ENCODE measurements at places on chromosomes 13 and 19.

DNA sequence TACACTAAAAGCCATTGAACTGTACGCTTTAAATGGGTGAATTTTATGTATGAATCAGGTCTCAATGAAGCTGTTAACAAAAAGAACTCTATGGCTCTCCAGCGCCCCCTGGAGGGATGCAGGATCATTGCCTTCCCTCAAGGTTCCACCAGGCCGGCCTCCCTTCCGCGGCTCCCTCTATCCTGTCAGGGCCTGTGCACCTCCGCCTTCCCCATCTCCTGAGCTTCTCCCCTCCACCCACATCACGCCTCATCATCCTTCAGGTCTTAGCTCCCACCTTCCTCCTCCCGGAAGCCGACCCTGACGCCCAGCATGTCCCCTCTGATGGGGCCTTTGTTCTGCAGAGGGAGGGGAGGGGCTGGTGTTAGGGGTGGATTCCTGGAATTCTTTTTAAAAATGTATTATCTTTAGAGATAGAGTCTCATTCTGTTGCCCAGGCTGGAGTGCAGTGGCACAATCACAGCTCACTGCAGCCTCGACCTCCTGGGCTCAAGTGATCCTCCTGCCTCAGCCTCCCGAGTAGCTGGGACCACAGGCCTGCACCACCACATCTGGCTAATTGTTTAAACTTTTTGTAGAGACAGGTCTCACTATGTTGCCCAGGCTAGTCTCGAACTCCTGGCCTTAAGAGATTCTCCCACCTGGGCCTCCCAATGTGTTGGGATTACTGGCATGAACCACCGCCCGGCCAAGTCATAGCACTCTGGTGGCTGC is 27.7 kb downstream of the MEIS3 start:
- H3K4me3 ChIP-seq: no peak overlapping the region
- H3K4me1 ChIP-seq: no peaks in the 10 kb centered on the region
- H3K27me3 ChIP-seq: no peaks in the 10 kb centered on the region
- no peaks in the 10 kb centered on the region for H3K36me3 ChIP-seq
- H3K27ac ChIP-seq: no peak overlapping the region

DNA sequence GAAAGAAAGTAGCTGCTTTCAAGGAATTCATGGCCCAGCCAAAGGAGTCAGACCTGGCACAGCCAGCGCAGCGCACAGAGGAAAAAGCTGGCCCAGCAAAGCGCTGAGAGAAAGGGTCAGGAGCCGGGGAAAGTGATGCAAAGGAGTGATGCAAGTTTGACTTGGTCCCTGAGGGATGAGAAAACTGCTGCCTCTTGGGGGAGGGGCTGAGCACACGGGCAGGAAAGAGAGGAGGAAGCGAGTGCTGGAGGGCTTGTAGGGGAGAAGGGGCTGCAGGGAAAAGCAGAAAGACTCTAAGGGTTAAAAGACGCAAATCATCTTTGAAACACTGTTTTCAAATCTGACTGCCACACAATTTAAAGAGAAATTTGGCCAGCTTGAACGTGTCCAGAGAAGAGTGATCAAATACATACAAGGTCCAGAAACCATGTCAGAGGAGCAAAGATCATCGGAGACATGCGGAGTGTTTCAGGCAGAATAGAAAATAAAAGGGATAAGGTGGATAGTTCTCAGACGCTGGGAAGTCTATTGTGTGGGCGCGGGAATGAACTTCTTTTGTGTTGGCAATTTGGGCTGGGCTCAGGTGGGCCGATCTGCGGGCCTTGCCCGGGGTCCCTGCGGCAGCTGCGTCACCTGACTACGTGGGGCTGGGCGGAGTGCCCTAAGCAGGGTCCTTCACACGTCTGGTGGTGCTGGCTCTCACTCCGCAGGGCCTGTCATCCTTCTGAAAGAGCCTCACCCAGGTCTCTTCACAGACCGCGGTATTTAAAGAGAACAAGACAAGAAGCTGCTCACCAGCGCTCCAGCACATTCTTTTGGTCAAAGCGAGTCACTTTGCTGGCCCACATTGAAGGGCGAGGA is 18.1 kb downstream of the N4BP2L1 start:
- H3K27me3 ChIP-seq: no peaks in the 10 kb centered on the region
- H3K36me3 ChIP-seq: peaks cover 18% of the 10 kb centered on the region
- H3K4me3 ChIP-seq: no peak overlapping the region
- DNase-seq: no peak
- H3K27ac ChIP-seq: peak overlapping the region; percentile 18
- H3K4me1 ChIP-seq: peaks cover 8% of the 10 kb centered on the region

DNA sequence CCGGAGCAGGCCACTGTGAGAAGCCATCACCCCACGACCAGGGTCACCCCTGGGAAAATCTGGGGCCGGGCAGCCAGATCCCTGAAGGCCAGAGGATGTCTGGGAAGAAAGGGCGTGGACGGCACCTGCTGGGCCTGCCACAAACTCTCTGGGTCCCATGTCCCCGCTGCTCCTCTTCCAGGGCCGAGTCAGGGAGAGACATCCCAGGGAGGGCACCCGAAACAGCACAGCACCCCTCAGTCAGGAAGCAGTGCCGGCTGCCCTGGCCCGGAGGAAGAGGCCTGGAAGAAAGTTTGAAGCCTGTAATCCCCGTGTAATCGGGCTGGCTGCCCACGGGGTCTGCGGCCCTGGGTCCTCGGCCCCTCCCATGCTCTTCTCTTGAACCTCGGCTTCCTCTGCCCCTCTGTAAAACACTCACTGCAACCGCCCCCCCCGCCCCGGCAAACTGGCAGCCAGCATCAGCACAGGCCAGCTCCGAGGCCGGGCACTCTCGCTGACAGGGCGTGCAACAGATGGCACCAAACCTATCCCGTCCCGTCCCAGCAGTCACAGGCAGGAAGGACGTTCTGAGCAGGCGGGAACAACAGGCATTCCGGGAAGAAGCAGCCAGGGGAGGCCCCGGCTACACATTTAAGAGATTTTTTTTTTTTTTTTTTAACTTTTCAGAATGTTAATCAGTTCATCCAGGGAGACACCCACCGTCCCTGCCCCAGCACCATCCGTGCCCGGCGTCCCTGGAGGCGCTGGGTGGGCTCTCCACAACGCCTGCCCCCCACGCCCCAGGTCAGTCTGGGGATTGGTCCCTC is 1.5 kb downstream of the SBNO2 start:
- peak overlapping the region; percentile 70 for H3K4me3 ChIP-seq
- peaks cover 47% of the 10 kb centered on the region for H3K4me1 ChIP-seq
- peaks cover 11% of the 10 kb centered on the region for H3K36me3 ChIP-seq

DNA sequence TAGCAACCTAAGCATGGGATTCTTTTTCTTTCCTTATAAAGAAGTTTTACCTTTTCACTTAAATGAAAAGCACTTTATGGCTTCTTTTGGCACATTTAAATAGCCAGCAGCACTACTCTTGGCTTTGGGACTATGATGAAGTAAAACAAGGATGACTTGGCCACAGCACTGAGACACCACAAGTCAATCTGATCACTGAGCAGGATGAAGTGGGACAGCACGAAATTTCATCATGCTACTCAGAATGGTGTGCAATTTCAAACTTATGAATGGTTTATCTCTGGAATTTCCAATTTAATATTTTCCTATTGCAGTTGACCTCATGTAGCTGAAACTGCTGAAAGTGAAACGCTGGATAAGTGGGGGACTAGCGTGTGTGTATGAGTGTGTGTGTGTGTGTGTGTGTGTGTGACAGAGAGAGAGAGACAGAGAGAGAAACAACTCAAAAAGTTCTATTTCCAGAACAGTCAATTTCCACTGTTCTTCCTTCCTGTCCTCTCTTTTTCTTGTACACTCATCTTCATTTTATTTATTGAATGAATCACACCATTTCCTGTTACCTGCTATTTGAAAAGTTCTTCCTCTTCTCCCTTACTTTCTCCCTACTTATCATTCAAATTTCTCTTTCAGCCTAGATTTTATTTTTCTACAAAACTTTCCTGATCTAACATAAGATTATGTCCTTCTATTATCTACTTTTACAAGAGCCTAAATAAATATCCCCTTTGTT is 414.2 kb upstream of the MIR17HG start:
- H3K4me1 ChIP-seq: no peaks in the 10 kb centered on the region
- H3K36me3 ChIP-seq: no peaks in the 10 kb centered on the region
- H3K4me3 ChIP-seq: no peak overlapping the region
- no peak for DNase-seq

DNA sequence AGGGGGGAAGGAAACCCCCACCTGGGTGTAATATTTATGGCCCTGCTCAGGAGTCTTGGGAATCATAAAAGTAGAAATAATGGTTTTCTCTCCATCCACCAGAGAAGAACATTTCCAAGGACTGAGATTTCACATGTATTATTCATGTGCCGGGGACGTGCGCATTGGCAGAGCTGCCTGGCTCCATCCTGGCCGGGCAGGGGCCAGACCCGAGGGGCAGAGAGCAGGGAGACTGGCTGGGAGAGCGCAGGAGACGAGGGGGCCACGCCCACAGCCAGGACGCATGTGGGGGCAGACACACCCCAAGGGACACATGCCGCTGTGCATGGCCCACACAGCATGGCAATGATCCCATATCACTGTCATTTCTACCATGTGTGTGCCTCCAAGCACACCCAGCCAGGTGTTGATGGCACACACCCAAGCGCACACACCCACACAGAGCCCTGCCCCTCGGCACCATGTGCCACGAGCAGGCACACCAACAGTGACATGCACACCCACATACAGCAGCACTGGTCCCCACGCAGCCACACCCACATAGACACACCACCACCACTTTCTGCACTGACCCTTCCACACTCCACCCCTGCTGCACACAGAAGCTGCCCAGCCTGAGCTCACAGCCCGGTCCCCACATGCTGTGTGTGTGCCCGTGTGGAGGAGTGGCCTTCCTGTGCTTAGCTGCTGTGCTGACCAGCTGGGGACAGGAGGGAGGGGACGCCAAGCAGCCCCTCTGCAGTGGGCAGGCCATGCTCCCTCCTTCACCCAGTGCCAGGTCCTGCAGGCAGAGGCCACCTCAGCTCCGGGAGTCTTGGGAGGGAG is 39.3 kb downstream of the CEBPG start:
- peaks cover 7% of the 10 kb centered on the region for H3K4me1 ChIP-seq
- no peak overlapping the region for H3K4me3 ChIP-seq
- no peaks in the 10 kb centered on the region for H3K27me3 ChIP-seq
- no peak for DNase-seq
